ENCODE measurements at places on chromosomes 1 and 21. TPM values are rescaled to one million over a fixed set of nuclear protein-coding genes. Genes with fewer than 3 reads are reported as not detected.

ADAMTSL4 gene
- 6.3 TPM for total RNA-seq

ADGRL2 gene
- 95.4 TPM for total RNA-seq

ANGEL2 gene
- total RNA-seq, result 41.4 TPM

OR14K1 gene
- not detected for total RNA-seq

FMO3 gene
- 0.79 TPM for total RNA-seq

IGSF9 gene
- total RNA-seq, result not detected

CA6 gene
- total RNA-seq, result not detected

LCK gene
- total RNA-seq, result not detected

TMPRSS3 gene
- not detected for total RNA-seq

TLCD4 gene
- total RNA-seq, result 0.99 TPM

VHLL gene
- total RNA-seq, result not detected

TTLL7 gene
- total RNA-seq, result 17.8 TPM

CCDC30 gene
- total RNA-seq, result 2.8 TPM

RAB13 gene
- total RNA-seq, result 101 TPM

CR1 gene
- total RNA-seq, result not detected

CYP4A11 gene
- total RNA-seq, result 0.13 TPM

PRR9 gene
- not detected for total RNA-seq

CHRM3 gene
- 5.2 TPM for total RNA-seq

AMY1C gene
- total RNA-seq, result not detected

RLF gene
- total RNA-seq, result 18.6 TPM

TFF3 gene
- total RNA-seq, result 0.68 TPM

HCRTR1 gene
- 0.26 TPM for total RNA-seq

COL11A1 gene
- total RNA-seq, result not detected

IL19 gene
- not detected for total RNA-seq

MROH7 gene
- total RNA-seq, result 0.75 TPM

FCRLA gene
- total RNA-seq, result 0.25 TPM

PCSK9 gene
- 0.25 TPM for total RNA-seq

SEMA6C gene
- 0.53 TPM for total RNA-seq

ARHGEF16 gene
- 0.25 TPM for total RNA-seq

SLC6A9 gene
- 5.3 TPM for total RNA-seq

EYA3 gene
- 8.9 TPM for total RNA-seq

C1orf141 gene
- not detected for total RNA-seq

NEXN gene
- total RNA-seq, result 26.5 TPM

PARK7 gene
- total RNA-seq, result 397 TPM

NHLH2 gene
- total RNA-seq, result not detected

CYP4Z1 gene
- total RNA-seq, result 0.13 TPM

S100A2 gene
- 2.4 TPM for total RNA-seq

GSTM1 gene
- total RNA-seq, result 11.4 TPM

ITLN2 gene
- total RNA-seq, result not detected

RHCE gene
- total RNA-seq, result 0.81 TPM

F11R gene
- 4.2 TPM for total RNA-seq

PLA2G2D gene
- not detected for total RNA-seq

SPRR1A gene
- not detected for total RNA-seq

KCNH1 gene
- not detected for total RNA-seq

AP4B1 gene
- total RNA-seq, result 17.8 TPM

AQP10 gene
- total RNA-seq, result under 0.01 TPM

CD52 gene
- total RNA-seq, result not detected

TMEM222 gene
- total RNA-seq, result 19.9 TPM
